ENCODE measurements at places on chromosomes 6 and 20.

GRCh38 chr20:8648466-8648865, 420.4 kb upstream of the PLCB4 start:
- no peak for DNase-seq

GRCh38 chr6:129844118-129844891, 16.8 kb downstream of the TMEM244 start:
- DNase-seq, result no peak

DNA sequence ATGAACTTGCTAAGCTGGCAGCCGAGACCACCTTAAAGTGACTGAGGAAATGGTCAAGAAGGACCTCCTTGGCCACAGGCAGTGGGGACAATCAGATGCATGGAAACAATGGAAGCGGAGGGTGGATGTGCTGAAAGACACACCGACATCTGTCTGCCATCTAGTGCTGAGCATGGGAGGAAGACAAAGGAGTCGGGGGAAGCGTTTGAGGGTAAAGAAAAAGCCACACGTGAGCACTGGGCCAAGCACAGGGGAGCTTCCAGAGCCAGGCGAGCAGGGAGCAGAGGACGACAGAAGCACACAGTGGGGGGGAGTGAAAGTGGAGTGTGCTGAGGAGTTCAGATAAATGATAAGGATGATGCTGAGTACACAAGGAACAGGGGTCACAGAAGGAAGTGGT, 367.8 kb downstream of the ZFAND3 start:
- DNase-seq, result no peak

- no peak for DNase-seq
These were observed 83.0 kb upstream of the GATA5 start for GRCh38 chr20:62558779-62559178.

GRCh38 chr20:44723391-44723790, 8.2 kb downstream of the CCN5 start:
- no peak for DNase-seq

GRCh38 chr6:11971154-11971553, 41.0 kb upstream of the HIVEP1 start:
- DNase-seq, result no peak

- peak; percentile 52 for DNase-seq
These were observed 4.0 kb downstream of the PLAGL2 start for GRCh38 chr20:32203356-32204204.

DNA sequence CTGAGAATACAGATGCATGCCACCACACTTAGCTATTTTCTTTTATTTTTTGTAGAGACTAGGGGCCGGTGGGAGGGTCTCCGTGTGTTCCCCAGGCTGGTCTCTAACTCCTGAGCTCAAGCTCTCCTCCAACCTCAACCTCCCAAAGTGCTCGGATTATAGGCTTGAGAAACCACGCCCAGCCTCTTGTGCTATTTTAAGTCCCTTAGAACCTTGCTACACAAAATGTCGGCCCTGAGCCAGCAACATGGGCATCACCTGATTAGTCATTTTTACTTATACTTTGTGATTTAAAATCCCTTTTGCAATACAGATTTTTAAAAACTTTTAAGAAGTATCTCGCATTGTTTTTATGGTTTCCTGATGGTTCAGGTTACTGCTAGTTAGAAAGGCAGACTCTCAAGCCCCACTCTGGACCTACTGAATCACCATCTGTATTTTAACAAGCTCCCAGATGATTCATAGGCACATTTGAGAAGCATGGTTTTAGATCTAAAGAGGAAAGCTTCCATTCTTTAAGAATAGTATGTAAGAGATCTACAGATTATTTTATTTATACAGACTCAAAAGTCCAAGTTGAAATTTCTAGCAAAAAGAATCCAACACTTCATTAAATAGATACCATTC, 186.3 kb downstream of the PTPRT start:
- DNase-seq, result no peak
